ENCODE measurements at places on chromosomes 7 and 10. TPM values are rescaled to one million over a fixed set of nuclear protein-coding genes. Genes with fewer than 3 reads are reported as not detected.

GRCh38 chr7:9958486-9958885 is 1015.2 kb upstream of the PHF14 start:
- no peak for DNase-seq

The RNF32 gene
- total RNA-seq: 0.75 TPM

The NODAL gene
- total RNA-seq: 0.04 TPM

The ASB10 gene
- 3.1 TPM for total RNA-seq

The PAPOLB gene
- 0.22 TPM for total RNA-seq

The NPSR1 gene
- total RNA-seq: 0.31 TPM

The MEST gene
- total RNA-seq: 879 TPM

- DNase-seq: no peak
Observed at GRCh38 chr7:158971214-158971613, 114.9 kb downstream of the DYNC2I1 start.

GRCh38 chr7:94195813-94196212 is 191.7 kb upstream of the BET1 start:
- DNase-seq: no peak

DNA sequence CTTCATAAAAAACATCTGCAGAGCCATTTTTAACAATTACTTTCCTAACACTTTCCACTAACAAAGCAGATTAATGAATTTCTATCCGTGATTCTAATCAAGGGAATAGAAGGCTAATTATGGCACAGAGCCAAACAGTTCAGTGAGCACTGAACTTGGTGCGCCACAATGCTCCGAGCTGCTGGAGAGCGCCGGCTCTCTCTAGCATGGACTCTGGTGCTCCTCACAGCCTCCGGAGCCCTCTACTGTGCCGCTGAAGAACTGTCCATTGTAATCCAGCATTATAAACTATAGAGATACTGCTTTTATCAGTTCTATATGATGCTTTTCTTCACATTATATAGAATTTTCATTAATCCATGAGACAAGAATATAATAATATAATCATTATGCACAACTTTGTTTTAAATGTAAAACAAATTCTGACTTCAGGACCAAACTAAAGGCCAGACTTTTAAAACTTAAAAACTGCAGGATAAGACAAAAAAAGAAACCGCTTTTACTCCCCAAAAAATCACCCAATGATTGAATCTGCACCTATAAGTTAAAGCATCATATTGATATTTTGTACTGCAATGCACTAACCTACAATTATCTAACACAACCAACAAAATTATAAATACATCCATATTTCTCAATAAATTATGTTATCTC is 123.6 kb downstream of the RNF32 start:
- peak; percentile 80 for DNase-seq

The ERVW-1 gene
- 0.40 TPM for total RNA-seq

The GDF2 gene
- not detected for total RNA-seq

The DDX21 gene
- 35.9 TPM for total RNA-seq

DNA sequence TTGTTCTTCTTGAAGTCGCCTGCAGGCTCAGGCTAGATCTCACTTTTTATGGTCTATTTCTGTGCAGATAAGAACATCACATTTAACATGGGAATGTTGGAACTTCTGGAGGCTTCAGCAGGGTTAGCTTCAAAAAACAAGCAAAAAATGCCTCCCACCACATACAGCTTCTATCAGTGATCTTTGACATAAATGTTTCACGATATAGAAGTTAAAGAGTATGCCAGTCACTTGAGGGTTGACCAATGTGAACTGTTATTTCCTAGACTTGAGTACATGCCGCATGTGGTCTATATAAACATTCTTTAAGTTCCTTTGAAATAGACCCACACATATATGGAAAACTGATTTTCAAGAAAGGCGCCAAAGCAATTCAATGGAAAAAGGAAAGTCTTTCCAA is 219.2 kb upstream of the KLF14 start:
- DNase-seq: no peak

The FAM25C gene
- total RNA-seq: not detected

DNA sequence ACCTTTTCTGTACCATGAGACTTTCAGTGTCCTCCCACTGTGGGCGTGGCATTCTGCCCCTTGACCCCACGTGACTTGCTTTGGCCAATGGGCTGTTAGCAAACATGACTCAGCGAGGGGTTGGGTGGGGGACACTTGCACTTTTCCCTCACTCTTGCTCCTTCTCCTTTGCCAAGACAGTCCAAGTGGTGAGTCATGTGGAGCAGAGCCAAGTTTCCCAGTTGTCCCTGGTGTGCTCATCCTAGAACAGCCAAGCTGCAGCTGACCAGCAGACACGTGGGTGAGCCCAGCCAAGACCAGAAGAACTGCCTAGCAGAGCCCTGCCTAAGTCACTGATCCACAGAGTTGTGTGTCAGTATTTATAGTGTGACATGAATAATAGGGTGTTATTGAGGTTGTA is 82.8 kb upstream of the CPXM2 start:
- DNase-seq: no peak

The RINT1 gene
- 11.0 TPM for total RNA-seq

- DNase-seq: no peak
Observed at GRCh38 chr10:50850578-50851230, 34.7 kb downstream of the A1CF start.

DNA sequence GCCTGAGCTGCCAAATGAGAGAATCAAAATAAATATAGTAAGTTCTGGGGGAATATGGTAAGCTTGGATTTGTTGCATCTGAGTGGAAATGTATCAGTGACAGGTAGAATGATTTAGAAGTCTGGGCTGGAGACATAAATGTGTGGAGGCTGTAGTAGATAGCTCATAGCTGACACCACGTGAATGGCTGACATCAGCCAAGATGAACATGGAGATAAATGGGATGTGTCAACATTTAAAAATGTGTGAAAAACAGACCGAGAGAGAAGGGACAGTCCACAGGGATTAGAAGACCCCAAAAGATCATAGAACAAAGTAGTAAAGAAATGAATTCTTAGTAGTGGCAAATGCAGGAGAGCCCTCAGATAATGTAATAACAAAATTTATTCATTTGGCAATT is 40.9 kb downstream of the NAMPT start:
- no peak for DNase-seq

DNA sequence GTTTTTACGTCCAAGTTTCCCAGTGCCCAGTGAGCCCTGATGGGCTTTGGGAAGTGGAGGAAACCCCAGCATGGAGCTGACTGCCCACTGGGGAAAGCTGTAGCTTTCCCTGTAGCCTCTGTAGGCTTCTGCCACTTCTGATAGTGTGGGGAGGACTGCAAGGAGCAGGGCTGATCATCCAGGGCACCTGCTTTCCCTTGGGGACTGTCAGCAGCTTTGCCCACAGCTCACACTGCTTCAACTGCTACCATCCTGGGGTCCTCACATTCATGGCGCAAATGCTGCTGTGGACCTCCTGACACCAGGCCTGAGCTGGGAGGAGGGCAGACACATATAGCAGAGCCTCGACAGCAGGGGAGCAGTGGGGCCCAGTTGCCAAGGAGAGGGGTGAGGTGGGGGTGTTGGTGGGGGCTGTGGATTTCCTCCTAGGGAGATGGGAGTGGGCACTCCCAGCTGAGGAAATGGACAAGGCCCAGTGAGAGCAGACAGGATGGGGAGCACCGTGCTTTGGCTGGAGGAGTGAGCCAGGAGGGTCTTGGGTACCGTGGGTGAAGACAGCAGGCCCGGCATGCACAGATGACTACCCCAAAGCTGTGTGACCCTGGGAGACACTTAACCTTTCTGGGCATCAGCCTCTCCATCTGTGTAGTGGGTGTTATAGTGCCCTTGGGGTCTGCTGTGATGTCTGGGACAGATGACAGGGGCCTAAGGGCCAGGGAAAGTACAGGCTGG is 16.2 kb downstream of the RAMP3 start:
- DNase-seq: no peak

- DNase-seq: no peak
Observed at GRCh38 chr7:79612022-79612421, 158.6 kb upstream of the MAGI2 start.

The KIF20B gene
- total RNA-seq: 8.6 TPM

- DNase-seq: no peak
Observed at GRCh38 chr10:131815266-131816156, 85.3 kb upstream of the PPP2R2D start.

The HOXA7 gene
- 3.9 TPM for total RNA-seq

The PALD1 gene
- 15.9 TPM for total RNA-seq

DNA sequence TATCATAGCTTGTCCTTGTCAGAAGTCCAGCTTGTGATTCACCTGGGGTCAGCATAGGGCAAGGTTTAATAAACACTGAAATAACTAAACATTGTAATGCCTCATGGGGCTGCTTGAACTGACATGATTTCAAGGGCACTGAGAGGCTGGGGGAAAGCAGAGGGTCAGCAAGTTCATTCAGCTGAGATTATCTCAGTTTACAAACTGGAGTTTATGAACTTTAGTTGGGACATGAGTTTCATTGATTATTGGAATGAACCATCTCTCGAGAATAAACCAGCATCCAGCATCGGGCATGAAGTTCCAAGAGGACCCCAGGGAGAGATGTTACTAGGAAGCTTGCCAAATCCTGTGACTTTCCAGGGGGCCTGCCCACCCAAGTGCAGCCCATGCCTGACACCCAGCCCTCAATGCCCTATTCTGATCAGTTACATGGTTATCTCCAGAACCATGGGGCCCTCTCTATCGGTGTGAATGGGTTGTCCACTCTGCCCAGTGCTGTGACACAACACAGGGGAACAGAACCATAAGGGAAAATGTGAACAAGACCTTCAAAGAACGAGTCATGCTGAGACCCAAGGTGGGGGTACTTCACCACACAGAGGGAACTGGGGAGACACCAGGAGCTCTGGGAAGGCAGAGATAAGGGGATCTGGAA is 7.9 kb upstream of the CYP3A7 start:
- DNase-seq: no peak

The C7orf33 gene
- total RNA-seq: 0.27 TPM

DNA sequence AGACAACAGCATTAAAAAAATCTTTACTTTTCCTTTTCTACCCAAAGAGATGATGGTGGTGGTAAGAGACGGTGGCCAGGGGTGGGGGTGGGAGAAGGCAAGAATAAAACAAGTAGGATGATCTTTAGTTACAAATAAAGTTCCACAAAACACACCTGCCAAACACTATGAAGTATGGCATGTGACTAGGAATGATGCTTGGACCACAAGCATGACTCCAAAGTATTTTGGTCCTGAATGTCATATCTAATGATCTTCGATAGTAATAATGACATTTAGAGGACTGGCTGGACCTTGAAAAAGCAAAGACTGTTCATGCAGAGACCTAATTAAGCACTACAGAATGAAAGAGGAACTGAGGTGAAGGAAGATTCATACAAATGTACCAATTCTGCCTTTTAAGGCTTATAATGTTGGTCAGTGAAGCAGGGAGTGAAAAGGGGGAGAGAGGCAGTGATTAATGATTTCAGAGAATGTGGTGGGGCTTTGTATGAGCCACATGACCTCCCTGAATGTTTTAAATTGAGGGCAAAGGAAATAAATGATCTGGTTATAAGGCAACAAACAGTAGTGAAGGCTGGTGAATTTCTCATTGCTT is 29.6 kb upstream of the DKK1 start:
- DNase-seq: no peak

The OR2A42 gene
- total RNA-seq: 0.04 TPM

DNA sequence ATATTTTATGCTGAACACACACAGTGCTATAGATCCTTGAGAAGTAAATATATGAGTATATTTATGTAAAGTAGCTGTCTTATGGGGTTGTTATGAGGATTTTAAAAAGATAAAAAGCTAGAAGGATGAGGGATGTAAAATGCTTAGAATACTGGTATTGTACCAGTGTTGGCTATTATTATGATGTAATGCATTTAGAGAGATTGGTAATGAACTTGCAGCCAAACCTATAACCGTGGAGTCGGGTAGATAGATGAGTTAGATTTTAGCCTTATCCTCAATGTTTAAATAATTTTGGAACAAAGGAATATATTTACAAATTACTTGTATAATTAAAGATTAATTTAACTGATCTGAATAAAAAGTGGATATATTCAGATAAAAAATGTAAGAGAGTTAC is 99.3 kb downstream of the SEC23IP start:
- DNase-seq: no peak
